Neuronal stem cell (in vitro differentiated cells): ENCODE measurements at places on chromosomes 12 and 14.

DNA sequence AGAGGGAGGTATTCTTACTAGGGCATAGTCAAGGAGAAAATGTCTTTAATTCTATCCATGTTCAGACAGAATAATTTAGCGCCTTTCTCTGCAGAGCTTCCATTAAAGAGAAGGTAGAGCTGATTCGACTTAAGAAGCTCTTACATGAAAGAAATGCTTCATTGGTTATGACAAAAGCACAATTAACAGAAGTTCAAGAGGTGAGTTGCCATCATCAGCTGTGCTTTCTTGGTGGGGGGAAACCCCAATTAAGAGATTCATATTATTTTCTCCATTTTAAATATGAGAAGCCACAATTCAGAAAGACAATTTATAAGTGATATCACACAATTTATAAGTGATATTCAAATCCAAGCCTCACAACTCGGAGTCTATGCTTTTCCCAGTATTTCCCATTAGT lies 27.8 kb downstream of the RPGRIP1 start:
- H3K36me3 ChIP-seq: no peaks in the 10 kb centered on the region
- H3K4me3 ChIP-seq: no peak overlapping the region
- peaks cover 1% of the 10 kb centered on the region for H3K4me1 ChIP-seq
- DNase-seq: no peak
- H3K27ac ChIP-seq: no peak overlapping the region

GRCh38 chr12:13362260-13362841 lies 165.8 kb downstream of the EMP1 start:
- no peaks in the 10 kb centered on the region for H3K36me3 ChIP-seq
- peak; percentile 39 for DNase-seq
- H3K4me1 ChIP-seq: no peaks in the 10 kb centered on the region
- no peak overlapping the region for H3K27ac ChIP-seq

GRCh38 chr12:121010860-121011259 lies 5.4 kb downstream of the C12orf43 start:
- no peaks in the 10 kb centered on the region for H3K27me3 ChIP-seq
- peaks cover 2% of the 10 kb centered on the region for H3K4me1 ChIP-seq
- no peak for DNase-seq

DNA sequence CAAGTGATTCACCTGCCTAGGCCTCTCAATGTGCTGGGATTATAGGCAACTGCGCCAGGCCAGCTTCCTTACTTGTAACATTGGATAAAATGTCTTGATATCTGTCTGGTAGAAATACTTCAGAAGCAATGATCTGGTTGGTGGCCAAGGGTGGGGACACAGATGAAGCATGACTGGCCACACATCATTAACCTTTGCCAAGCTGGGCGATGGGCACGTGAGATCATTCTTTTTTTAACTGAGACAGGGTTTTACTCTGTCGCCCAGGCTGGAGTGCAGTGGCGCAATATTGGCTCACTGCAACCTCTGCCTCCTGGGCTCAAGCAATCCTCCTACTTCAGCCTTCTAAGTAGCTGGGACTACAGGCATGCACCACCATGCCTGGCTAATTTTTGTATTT lies 31.1 kb downstream of the PLEKHH1 start:
- peaks cover 5% of the 10 kb centered on the region for H3K36me3 ChIP-seq

GRCh38 chr12:63915105-63915800 lies 70.8 kb downstream of the SRGAP1 start:
- no peak overlapping the region for H3K27ac ChIP-seq
- peaks cover 41% of the 10 kb centered on the region for H3K4me1 ChIP-seq
- no peak overlapping the region for H3K4me3 ChIP-seq
- H3K36me3 ChIP-seq: no peaks in the 10 kb centered on the region

DNA sequence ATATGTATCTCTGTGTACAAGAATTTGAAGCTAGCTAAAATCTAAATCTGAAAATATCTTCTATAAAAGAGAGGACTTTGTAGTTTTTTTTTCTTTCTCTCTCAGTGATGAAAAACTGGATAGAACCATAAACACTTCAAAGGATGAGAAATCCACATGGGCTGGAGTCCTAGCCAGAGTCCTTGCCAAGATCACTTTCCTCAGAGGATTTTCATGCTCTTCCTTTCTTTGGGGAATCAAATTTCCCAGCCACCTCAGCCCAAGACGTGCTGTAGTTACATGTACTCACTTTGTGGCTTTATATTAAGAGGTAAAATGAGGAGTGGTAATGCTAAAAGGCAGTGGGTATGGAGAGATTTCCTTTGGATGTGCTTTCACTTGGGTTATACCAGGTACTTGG lies 110.3 kb downstream of the SLC38A1 start:
- no peaks in the 10 kb centered on the region for H3K36me3 ChIP-seq
- H3K27ac ChIP-seq: no peak overlapping the region
- no peaks in the 10 kb centered on the region for H3K27me3 ChIP-seq
- no peaks in the 10 kb centered on the region for H3K4me1 ChIP-seq

DNA sequence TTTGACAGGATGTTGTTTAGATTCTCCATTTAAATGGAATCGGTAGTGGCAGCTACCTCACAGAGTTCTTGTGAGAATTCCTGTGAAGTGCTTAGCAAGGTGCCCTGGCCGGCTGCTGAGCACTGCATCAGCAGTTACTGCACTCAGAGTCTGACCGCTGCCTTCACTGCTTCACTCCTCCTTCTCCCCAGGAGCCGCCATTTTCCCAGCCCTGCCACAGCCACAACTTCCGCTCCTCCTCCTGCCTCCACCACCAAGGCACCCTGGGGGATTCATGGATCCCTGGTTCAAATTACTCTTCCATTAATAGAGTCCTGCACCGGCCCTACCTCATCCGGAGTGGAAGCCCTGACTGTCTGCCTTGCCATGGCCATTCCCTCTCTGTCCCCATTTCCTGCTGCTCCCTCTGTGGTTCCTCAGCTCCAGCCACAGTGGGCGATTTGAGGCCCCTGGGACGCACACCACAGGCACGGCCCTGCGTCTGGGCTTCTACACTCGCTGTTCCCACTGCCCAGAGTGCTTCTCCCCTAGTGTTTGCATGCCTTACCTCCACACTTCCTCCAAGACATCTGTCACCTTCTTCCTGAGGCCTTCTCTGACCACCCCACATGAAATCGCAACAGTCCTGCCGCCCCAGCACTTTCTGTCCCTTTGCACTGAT lies 210.3 kb downstream of the IPO8 start:
- no peak overlapping the region for H3K27ac ChIP-seq
- no peak overlapping the region for H3K4me3 ChIP-seq
- no peaks in the 10 kb centered on the region for H3K4me1 ChIP-seq
- H3K36me3 ChIP-seq: no peaks in the 10 kb centered on the region

GRCh38 chr14:78519863-78520262 lies 349.7 kb downstream of the NRXN3 start:
- H3K27ac ChIP-seq: no peak overlapping the region
- H3K4me3 ChIP-seq: no peak overlapping the region
- DNase-seq: peak; percentile 72
- no peaks in the 10 kb centered on the region for H3K4me1 ChIP-seq
- no peaks in the 10 kb centered on the region for H3K27me3 ChIP-seq
- no peaks in the 10 kb centered on the region for H3K36me3 ChIP-seq

- H3K4me3 ChIP-seq: no peak overlapping the region
- no peaks in the 10 kb centered on the region for H3K4me1 ChIP-seq
- no peaks in the 10 kb centered on the region for H3K27me3 ChIP-seq
- DNase-seq: no peak
- no peaks in the 10 kb centered on the region for H3K36me3 ChIP-seq
- no peak overlapping the region for H3K27ac ChIP-seq
Observed at GRCh38 chr12:115093261-115093660, 409.3 kb upstream of the TBX3 start.

- no peak overlapping the region for H3K4me3 ChIP-seq
- no peaks in the 10 kb centered on the region for H3K36me3 ChIP-seq
- no peak for DNase-seq
- H3K4me1 ChIP-seq: no peaks in the 10 kb centered on the region
Observed at GRCh38 chr14:51386983-51387735, 147.1 kb downstream of the TMX1 start.

GRCh38 chr14:92539419-92539818 lies 25.8 kb downstream of the RIN3 start:
- H3K27ac ChIP-seq: no peak overlapping the region
- no peak for DNase-seq
- H3K36me3 ChIP-seq: no peaks in the 10 kb centered on the region
- H3K27me3 ChIP-seq: no peaks in the 10 kb centered on the region
- H3K4me3 ChIP-seq: no peak overlapping the region

GRCh38 chr14:35044939-35045797 lies 904 bp upstream of the FAM177A1 start:
- H3K27me3 ChIP-seq: no peaks in the 10 kb centered on the region
- no peak for DNase-seq
- peak overlapping the region; percentile 82 for H3K4me3 ChIP-seq
- no peak overlapping the region for H3K27ac ChIP-seq

- no peaks in the 10 kb centered on the region for H3K4me1 ChIP-seq
- H3K4me3 ChIP-seq: no peak overlapping the region
- no peaks in the 10 kb centered on the region for H3K27me3 ChIP-seq
- DNase-seq: no peak
- no peak overlapping the region for H3K27ac ChIP-seq
Observed at GRCh38 chr14:62994096-62994495, 51.2 kb downstream of the KCNH5 start.

GRCh38 chr12:11846488-11846887 lies 197.0 kb downstream of the ETV6 start:
- H3K27me3 ChIP-seq: no peaks in the 10 kb centered on the region
- DNase-seq: no peak
- peaks cover 38% of the 10 kb centered on the region for H3K36me3 ChIP-seq
- peaks cover 8% of the 10 kb centered on the region for H3K4me1 ChIP-seq
- H3K27ac ChIP-seq: no peak overlapping the region

GRCh38 chr12:42933461-42934081 lies 344.0 kb upstream of the PRICKLE1 start:
- H3K27ac ChIP-seq: no peak overlapping the region
- H3K4me3 ChIP-seq: no peak overlapping the region
- H3K4me1 ChIP-seq: no peaks in the 10 kb centered on the region

DNA sequence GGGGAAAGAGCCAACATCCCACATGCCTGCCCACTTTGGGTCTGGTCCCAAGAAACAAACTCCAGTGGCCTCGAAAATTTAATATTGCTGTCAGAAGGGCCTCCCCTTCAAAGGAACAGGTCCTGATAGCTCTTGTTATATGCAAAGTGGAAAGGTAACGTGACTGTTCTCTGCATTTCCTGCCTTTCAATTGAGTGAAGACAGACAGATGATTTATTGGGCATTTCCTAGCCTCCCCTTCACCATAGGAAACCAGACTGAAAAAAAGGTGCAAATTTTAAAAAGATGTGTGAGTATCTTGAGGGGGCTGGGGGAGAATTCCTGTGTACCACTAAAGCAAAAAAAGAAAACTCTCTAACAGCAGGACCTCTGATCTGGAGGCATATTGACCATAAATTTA lies 235.2 kb downstream of the ZFP36L1 start:
- H3K27ac ChIP-seq: no peak overlapping the region
- no peak overlapping the region for H3K4me3 ChIP-seq
- H3K27me3 ChIP-seq: no peaks in the 10 kb centered on the region
